ENCODE measurements at places on chromosomes 12 and 14. TPM values are rescaled to one million over a fixed set of nuclear protein-coding genes. Genes with fewer than 3 reads are reported as not detected.

The TMCC3 gene
- 4.8 TPM for total RNA-seq

The OR11H7 gene
- not detected for total RNA-seq

The OVCH1 gene
- 0.48 TPM for total RNA-seq

The SMCO2 gene
- not detected for total RNA-seq

The UNC79 gene
- 0.15 TPM for total RNA-seq

The OSBPL8 gene
- total RNA-seq = 63.0 TPM

The TMEM233 gene
- 0.35 TPM for total RNA-seq
